GM20000 (cell line): ENCODE measurements at places on chromosomes 2 and 18.

DNA sequence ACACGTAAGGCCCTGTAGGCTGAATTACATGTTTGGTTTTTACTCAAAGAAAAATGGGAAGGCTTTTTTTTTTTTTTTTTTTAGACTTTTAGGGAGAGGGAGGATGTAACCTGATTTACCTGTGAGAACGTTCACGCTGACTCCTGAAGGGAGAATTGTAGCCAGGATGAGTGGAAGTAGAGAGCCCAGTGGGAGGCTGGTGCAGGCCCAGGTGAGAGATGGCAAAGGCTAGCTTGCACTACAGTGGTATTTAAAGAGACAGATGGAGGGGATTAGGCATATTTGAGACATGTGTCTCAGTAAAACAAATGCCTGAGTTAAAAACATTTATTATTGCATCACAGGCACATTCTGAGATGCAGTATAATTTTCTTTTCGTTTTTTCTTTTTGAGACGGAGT, 107.9 kb downstream of the CCDC85A start:
- DNase-seq, result no peak

- DNase-seq, result no peak
These were observed 28.4 kb downstream of the IMPA2 start for GRCh38 chr18:12009581-12010140.

- DNase-seq, result no peak
These were observed 86.2 kb upstream of the SALL3 start for GRCh38 chr18:78893281-78894032.

GRCh38 chr2:232925153-232925820, 55.2 kb downstream of the SNORC start:
- DNase-seq, result no peak

DNA sequence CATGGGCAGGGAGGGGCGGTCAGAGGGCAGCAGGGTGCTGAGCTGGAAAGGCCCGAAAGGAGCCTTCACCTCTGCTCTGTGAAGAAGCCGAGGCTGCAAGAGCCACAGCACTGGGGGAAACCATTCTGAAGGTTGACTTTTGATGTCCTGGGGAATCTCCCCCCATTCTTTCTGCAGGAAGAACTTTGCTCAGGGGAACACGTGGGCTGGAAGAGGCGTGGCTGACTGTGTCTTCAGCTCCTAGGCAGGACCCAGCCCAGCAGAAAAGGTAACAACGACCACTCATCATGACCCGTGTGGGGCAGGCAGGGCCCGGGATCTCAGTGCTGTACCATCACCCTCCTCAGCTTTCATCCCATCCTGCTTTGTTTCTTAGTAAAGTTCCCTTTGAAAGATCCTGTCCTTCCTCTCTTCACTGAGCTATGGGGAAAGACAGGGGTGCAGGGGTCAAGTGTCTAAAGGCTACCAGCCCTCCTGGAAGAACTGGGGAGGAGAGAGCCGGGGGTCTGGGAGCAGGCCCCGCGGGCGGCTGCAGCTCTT, 312.7 kb downstream of the CELF4 start:
- no peak for DNase-seq

GRCh38 chr2:144159240-144159639, 360.7 kb downstream of the ZEB2 start:
- no peak for DNase-seq

DNA sequence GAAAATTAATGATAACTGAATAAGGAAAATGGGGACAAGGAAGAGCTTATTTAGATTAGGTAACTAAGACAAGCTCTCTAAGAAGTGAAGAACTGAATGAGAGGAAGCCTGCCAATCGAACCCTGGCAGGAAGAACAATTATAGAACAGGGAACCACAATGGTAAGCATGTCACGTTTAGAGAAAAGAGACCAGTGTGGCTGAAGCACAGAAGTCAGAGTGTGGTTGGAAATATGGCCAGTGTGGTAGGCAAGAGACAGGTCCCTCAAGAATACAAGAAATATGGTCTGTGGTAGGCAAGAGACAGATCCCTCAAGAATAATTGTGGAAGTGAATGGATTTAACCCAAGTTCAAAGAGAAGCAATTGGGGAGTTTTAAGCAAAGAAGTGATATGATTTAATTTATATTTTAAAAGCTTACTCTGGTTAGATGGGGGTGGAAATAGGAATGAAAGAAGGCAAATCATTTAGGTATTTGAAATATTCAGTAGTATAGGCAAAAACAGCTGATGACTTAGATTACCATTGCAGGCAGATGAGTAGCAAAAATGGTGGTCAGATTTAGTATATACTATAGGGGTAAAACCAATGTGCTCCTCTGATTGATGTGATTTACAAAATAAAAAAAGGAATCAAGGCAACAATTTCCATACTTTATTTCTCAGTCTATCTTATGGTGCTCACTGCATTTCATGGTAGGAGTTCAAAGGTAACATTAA, 38.8 kb upstream of the ERMN start:
- peak; percentile 21 for DNase-seq

- DNase-seq, result no peak
These were observed 687 bp downstream of the CTDP1 start for GRCh38 chr18:79680100-79680879.

DNA sequence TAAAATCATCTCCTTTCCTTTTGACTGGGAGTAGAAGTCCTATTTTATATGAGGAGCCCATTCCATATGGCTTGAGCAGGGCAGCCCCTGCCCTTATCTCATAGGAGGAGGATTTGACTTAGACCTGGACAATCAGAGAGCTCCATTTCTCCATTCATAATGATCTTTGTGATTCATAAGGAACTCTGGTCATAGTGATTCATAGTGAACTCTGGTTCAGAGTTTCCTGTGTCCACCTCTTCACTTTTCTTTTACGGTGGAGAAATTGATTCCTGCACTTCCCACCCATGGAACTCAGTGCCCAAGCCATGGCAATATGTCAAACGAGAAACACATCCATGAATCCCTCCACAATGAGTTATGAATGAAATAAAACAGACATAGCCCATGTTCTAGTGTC, 12.8 kb upstream of the MYO3B start:
- no peak for DNase-seq

- no peak for DNase-seq
These were observed 789 bp upstream of the TGFA start for GRCh38 chr2:70554338-70554892.

- DNase-seq, result no peak
These were observed 2.0 kb downstream of the SLC14A2 start for GRCh38 chr18:45617284-45617683.

GRCh38 chr2:177547122-177547521, 154.5 kb downstream of the AGPS start:
- peak; percentile 49 for DNase-seq

DNA sequence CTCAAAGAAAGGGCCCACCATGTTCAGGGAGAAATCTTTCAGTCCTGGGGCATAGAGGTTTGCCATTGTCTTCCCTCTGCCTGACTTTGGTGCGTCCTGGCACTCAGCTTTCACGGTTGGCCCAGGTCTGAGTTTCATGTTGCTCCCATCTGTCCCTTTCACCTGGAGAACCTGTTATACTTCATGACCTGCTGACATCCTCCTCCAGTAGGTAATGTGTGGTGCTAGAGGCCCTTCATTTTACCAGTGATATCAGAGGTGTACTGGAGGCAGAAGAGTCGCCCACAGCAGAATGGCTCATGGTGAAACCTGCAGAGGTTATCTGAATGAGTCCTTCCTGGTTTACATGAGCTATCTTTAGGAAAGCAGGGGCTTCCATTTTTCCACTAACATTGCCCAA, 128.8 kb upstream of the DLX2 start:
- no peak for DNase-seq

GRCh38 chr18:32759611-32760167, 13.1 kb downstream of the KLHL14 start:
- no peak for DNase-seq

- DNase-seq, result no peak
These were observed 465.2 kb upstream of the HS6ST1 start for GRCh38 chr2:128783896-128784295.

- DNase-seq, result no peak
These were observed 23.9 kb downstream of the CFAP65 start for GRCh38 chr2:219017201-219017931.

- DNase-seq, result peak; percentile 81
These were observed 38.3 kb downstream of the TTC32 start for GRCh38 chr2:19863303-19864041.

- no peak for DNase-seq
These were observed 16.5 kb downstream of the SCG2 start for GRCh38 chr2:223585666-223586065.

DNA sequence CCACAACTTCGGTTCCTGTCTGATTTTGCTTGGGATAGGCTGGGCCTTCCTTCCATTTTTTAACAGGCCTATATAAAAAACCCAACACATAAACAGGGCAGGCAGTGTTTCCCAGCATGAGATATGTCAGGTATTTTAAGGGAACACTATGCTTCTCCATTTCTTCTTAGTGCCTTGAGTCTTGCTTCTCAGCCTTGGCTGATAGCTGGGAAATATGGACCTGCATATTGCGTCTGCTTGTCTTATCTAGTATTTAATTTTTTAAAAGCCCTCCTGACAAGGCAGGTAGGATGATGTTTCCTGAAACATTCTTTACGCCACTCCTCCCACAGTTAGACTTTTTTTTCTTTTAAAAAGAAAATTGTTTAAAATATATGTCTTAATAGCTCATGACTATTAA, 45.5 kb upstream of the NABP1 start:
- no peak for DNase-seq

DNA sequence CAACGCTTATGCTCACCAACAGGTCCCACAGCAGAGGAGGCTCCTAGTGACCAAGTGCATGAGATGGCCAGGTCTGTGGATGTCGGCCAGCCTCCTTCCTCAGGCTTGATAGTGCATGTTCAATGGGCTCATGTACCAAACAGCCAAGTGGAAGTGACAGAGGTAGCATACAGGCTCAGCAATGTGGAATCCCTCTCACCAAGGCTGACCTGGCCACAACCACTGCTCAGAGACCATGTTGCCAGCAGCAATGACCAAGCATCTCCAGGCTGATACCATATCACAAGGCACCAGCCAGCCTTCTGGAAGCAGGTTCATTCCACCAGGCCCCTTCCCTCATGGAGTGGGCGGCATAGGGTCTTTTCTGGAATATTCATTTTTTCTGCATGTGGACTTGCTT, 61.5 kb downstream of the REEP1 start:
- DNase-seq, result no peak

GRCh38 chr2:179344280-179344964, 79.8 kb upstream of the SESTD1 start:
- DNase-seq, result no peak
